ENCODE measurements at places on chromosomes 6 and 20.

GRCh38 chr6:15352845-15353244, 107.0 kb downstream of the JARID2 start:
- no peak for DNase-seq

- DNase-seq, result no peak
Observed at GRCh38 chr6:143236151-143236798, 175.6 kb downstream of the AIG1 start.

GRCh38 chr20:53800883-53801604, 207.4 kb upstream of the ZNF217 start:
- no peak for DNase-seq

DNA sequence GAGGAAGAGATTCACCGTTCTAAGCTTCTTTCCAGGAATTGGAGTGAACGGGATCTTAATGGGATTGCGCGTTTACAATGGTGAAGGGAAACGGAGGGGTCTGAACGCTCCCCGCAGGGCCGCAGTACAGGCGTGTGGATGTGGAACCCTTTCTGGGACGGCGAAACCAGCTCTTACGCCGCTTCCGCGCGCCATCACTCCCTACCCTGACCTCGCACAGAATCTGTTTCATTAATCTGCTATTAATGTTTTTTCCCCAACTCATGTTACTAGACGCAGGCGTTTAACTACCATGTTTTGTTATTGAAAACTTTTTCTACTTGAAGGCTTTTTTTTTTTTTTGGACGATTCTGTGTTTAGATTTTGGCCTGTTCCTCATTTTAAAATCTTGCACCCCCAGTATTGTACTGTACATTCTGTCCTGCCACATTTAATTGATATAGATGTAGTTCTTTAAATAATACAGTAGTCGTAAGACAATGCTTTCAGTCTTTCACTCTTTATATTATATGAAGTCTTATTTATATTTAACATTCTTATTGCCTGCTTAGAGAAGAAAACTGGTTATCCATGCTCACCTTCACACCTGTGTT, 696 bp upstream of the SUPT3H start:
- DNase-seq, result no peak

GRCh38 chr6:76866091-76866915, 597.0 kb downstream of the HTR1B start:
- DNase-seq, result no peak

GRCh38 chr20:60381643-60382400, 423.6 kb downstream of the CDH26 start:
- no peak for DNase-seq

GRCh38 chr6:132818404-132819359, 4.3 kb downstream of the RPS12 start:
- no peak for DNase-seq

GRCh38 chr6:15524861-15525401, 137.9 kb downstream of the DTNBP1 start:
- DNase-seq, result no peak

DNA sequence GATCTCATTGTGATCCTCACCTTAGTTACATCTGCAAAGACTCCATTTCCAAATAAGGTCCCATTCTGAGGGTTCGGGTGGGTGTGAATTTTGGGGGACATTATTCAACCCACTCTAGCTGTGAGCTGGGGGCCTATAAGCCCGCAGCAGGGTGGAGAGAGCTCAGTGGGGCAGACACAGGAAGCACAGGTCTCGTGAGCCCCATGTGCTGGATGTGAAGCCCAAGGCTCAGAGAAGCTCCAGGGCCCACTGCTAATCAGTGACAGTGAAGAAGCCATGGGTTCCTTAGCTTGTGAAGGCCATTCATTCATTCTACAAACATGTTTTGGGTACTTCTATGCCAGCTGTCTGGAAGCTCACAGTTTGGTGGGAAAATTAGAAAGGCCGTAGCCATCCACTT, 47.5 kb downstream of the CHMP4B start:
- DNase-seq, result no peak

GRCh38 chr20:32534661-32535240, 50.4 kb downstream of the NOL4L start:
- no peak for DNase-seq

GRCh38 chr6:145707397-145707796, 27.9 kb downstream of the EPM2A start:
- no peak for DNase-seq

DNA sequence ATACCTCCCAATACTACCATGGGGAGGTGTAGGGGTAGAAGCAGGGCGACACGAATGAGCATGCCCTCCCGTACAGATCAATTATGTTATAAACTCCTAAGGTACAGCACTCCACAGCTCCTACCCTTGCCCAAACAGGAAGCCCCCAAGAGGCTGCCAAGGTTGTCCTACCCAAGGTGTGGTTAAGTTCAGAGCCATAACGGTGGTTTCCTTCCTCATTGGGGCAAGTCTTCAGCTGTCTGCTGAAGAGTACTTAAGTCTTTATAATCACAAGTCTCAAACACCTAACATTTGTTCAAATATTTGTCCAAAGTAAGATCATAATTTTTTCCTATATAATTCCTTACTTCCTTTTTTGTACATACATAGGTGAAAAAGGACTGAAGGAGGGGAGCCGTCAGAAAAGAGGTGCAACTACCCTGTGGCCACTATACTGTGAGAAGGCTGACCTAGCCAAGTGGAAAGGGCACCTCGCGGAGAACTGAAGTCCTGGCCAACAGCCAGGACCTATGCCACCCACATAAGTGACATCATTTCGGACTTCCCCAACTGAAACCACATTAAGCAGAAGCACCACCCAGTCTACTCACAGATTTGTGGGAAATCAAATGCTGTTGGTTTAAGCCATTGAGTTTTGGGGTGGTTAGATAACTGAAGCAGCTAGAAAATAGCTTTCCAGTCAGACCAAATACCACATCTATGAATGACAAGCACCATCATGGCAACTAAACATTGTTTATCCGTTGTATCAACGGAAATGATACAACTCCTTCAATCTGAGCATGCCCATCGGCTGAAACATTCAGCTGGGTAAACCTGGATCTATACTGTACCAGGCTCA, 2.9 kb upstream of the RAB22A start:
- DNase-seq, result peak; percentile 6

GRCh38 chr6:133863228-133863627, 25.7 kb upstream of the TCF21 start:
- no peak for DNase-seq

DNA sequence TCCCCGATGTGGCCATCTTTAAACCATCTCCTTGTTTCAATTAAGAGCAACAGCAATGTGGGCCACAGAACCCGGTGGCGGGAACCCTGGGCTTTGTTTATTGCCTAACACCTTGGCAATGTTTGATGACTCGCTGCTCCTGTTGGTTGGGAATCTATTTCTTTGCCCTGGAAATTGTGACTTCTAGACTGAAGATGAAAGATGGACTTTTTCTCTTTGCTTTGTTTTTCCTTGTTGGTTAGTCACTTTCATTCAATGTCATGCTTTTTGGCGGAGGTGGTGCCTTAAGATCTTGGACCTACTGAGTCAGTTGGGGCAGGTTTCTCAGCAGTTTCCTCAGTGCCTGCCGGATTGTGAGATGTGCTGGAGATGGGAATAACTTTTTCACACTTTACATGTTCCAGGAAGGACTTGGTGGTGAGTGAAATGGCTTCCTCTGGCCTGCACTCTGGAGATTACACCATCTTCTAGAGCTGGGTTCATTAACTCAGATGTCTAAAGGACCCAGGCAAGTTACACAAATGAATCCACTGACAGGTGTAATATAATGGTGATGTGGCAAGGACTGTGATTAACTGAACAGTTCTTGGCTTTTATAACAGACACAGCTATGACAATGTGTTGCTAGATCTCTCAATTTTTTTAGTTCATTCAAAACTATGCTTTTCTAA, 56.3 kb downstream of the TSHZ2 start:
- no peak for DNase-seq

DNA sequence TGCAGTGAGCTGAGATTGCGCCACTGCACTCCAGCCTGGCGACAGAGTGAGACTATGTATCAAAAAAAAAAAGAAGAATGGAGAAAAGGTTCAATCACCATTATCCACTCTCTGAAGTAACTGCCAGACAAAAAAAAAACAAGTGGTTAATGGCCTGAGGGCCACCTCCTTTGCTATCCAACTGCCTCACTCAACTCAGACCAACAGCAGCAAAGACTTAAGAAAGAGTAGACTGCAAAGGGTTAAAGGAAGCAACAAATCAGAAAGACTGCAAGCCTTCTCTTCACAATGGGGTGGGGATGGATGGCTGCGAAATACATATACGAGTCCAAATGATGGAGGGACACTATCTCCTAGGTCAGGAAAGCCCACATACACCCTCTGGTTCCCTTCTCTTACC, 3.2 kb downstream of the NFS1 start:
- no peak for DNase-seq

DNA sequence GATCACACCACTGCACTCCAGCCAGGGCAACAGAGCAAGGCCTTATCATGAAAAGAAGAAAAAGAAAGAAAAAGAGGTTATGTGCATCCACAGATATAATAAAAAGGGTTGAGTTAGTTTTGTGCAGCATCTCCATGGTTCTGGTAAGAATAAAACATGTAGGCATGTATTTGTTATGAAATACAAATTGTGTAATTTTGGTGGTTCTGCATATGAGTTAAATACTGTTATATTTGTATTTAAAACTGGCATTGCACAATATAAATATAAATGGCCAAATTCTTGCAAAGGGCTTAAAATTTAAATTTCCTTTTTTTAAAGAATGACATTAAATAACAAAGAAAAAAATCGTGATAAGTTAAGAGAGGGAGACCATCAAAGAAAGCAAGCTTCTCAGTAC, 159.1 kb upstream of the PREP start:
- no peak for DNase-seq

DNA sequence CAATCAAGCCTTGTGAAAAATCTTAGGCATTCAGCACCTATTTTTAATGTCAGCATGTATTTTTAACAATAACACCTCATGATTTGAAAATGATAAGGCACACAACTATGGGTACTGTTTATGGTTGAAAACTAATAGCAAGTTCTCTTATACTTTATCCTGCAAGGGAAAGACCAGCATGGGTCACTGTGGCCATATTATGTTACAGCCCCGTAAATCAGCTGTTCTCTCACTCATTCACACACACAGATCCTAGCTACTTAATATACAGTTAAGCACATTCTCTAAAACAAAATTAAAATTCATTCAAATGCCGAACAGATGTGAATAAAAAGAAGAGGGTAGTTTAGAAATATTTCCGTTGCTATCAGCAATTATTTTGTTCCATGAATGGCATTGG, 224.4 kb downstream of the OGFRL1 start:
- DNase-seq, result no peak

GRCh38 chr6:138400326-138400725, 3.7 kb upstream of the HEBP2 start:
- DNase-seq, result no peak

- no peak for DNase-seq
Observed at GRCh38 chr6:114249522-114249921, 93.3 kb downstream of the HS3ST5 start.

DNA sequence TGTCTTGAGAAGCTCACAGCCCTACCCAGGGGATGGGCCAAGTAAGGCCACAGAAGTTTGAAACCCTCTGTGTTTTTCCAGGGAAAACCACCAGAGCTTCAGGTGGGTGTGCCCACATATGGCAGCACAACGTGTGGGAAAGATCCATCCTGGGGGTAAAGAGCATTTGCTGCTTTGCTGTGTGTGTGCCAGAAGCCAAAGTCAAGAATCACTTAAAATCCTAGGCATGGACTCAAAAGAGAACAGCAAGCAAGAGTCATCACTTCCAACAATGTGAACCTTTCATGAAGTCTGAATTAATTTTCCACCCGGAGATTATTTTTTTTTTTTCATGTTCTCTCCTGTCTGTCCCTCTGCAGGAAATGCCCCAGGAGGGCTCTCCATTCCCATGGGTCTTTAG, 308.2 kb upstream of the SGK1 start:
- no peak for DNase-seq

- no peak for DNase-seq
Observed at GRCh38 chr20:55760586-55760985, 244.7 kb downstream of the CBLN4 start.

DNA sequence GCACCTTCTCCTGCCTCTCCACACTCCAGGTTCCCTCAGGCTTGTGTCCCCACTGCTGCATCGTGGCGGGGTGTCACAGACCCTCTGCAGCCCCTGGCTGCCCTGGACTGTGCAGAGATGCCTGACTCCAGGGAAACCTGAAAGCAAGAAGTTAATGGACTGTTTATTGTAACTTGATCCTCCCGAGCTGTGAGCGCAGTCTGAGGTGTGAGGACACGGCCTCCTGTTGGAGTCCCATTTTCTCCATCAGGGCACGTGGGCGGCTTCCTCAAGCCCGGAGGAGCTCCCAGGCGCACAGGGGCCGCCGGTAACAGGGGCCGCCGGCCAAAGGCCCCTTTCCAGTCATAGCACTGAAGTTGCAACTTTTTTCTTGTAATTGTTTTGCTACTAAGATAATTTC, 16.9 kb downstream of the RBM38 start:
- DNase-seq, result no peak

- no peak for DNase-seq
Observed at GRCh38 chr6:20232188-20232587, 19.9 kb upstream of the MBOAT1 start.

GRCh38 chr20:8601542-8601912, 467.4 kb upstream of the PLCB4 start:
- DNase-seq, result no peak

GRCh38 chr6:142838821-142839685, 105.9 kb downstream of the HIVEP2 start:
- DNase-seq, result no peak

GRCh38 chr6:117275205-117275604, 9.8 kb downstream of the VGLL2 start:
- DNase-seq, result no peak

DNA sequence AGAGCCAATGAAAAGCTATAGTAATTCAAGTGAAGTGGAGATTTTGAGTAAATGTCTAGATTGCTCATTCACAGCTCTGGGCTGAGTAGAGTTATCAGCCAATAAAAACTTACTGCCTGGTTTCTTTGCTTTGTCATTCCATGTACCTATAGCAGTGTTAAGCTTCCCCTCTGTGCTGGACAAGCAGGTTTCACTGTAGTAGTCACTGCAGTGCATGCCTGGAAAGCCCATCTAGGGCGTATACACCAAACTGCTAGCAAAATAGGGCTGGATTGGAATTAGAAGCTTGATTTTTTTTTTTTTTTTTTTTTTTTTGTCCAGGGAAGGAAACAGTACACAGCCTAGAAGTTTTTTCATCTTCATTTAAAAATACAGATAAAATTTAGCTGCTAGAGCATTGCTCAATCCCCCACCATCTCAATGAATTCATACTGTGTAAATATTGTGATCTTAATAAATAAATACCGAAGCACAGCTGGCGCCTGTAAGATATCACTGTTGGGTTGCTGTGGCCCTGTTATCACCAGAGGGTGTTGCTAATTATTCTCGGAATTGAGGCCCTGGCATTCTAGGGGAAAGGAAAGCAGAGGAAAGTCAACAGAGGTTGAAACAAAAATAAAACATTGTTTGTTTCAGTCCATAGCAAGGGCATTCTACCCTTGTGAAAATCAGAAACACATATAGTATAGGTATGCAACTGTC, 968.5 kb upstream of the GJE1 start:
- no peak for DNase-seq

DNA sequence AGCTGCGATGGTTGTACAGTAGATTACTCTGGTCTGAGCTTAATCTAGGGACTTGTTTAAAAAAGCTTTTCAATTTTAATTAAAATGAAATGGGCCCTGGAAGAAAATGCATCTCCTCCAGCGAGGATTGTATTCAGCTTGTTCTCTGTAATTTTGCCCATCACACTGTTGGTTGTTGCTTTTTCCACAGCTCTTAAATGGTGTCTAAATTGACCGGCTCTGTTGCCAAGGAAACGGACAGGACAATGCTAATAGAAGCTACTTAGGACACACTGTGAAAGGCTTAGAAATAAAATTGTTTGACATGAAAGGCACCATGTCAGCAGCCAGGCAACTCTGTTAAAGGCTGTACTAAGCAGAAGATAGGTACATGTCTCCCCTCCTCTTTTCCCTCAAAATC, 116.7 kb upstream of the NRSN1 start:
- no peak for DNase-seq

All from hippocampal formation (tissue), 2 donors.